Left ventricle myocardium inferior (tissue), 1 donor: ENCODE measurements at places on chromosomes 16 and 17. TPM values are rescaled to one million over a fixed set of nuclear protein-coding genes. Genes with fewer than 3 reads are reported as not detected.

Gene NHLRC4
- 0.11 TPM for total RNA-seq

Gene KRTAP9-9
- not detected for total RNA-seq

Gene CLEC3A
- not detected for total RNA-seq

Gene KRT15
- total RNA-seq, result not detected

Gene ZNF205
- total RNA-seq, result 8.0 TPM

Gene ASPHD1
- not detected for total RNA-seq

Gene CRLF3
- total RNA-seq, result 4.7 TPM

Gene TELO2
- 17.7 TPM for total RNA-seq

Gene HEATR9
- total RNA-seq, result not detected

Gene SLC4A1
- not detected for total RNA-seq

Gene RRAD
- total RNA-seq, result 135 TPM

Gene NGFR
- 8.9 TPM for total RNA-seq

Gene CES4A
- total RNA-seq, result 11.0 TPM
